ENCODE measurements at places on chromosomes 6 and 20. TPM values are rescaled to one million over a fixed set of nuclear protein-coding genes. Genes with fewer than 3 reads are reported as not detected.

- DNase-seq = no peak
These were observed 34.2 kb downstream of the MAFB start for GRCh38 chr20:40654876-40655275.

DNA sequence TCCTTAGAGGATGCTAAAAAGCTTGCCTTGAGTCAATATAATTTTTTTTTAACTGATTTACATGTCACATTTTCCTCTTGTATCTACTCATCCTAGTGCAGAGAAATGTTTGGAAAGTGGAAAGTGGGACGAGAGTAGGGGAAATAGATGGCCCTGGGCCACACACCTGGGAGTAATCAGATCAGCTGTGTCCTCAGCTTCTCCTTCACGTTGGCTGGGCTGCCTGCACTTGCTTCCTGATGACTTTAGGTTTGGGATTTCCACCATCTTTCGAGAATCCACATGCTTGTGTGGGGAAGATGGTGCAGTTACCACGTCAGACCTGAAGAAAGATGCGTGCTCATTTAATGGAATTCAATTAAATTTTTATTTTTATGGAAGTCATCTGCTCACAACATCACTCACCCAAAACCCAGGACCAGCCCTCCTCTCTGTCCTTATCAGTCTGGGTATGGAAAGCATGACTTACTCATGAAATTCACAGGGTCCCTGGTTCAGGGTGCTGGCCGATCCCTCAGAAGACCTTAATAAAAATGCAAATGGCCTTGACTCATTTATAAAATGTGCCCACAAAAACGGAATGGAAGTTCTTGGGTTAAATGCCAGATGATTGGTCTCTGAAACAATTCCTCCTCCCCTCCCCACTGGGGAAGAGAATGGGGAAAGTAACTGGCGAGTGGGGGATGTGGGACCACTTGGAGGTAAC is 74.5 kb upstream of the TIAM2 start:
- no peak for DNase-seq

DNA sequence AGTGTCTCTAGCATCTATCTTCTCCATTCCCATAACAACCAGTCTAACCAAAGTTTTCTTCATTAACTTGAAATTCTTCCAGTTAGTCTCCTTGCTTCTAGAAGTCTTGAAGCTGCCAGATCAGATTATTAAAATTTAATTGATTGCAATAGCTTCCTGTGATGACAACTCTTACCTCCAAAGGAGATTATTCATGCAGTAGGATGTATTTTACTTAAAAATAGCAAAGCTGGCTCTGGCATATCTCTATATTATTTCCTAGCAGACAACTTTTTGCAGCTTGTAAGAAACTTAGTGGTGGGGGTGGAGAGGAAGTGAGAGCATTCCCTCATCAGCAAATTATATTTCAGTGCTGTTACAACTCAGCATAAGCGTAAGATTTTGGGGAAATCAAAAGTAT is 290.4 kb downstream of the GRIK2 start:
- DNase-seq = no peak

The MOCS3 gene
- 5.2 TPM for total RNA-seq

DNA sequence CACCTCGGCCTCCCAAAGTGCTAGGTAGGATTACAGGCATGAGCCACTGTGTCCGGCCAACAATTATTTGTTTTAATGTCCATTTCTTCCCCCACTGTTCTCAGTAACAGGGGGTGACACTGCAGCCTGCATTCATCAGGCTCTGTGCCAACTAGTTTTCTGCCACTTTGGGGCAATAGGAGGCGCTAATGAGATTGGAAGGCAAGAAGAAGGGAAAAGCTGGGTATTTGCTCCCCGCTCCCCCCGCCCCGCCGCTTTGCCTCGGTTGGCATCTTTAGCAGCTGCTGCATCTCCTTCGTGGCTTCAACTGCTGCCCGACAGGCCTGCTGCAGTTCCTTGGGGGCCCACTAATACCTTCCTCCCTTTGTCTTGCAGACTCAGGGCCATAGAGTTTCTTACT is 35.0 kb upstream of the MDGA1 start:
- peak; percentile 75 for DNase-seq

DNA sequence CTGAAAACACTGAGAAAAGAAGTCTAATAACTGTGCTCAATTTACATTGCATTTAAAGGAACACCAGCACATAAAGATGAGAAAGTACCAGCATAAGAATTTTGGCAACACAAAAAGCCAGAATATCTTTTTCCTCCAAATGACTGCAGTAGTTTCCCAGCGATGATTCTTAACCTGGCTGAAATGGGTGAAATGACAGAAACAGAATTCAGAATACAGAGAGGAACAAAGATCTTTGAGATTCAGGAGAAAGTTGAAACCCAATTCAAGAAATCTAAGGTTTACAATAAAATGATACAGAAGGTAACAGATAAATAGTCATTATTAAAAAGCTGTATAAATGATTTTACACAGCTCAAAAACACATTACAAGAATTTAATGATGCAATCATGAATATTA is 197.0 kb upstream of the EYS start:
- DNase-seq = no peak

The CAP2 gene
- total RNA-seq = 29.8 TPM

GRCh38 chr6:63644668-63645326 is 9.2 kb downstream of the PHF3 start:
- DNase-seq = peak; percentile 56

- no peak for DNase-seq
These were observed 172.8 kb downstream of the FRK start for GRCh38 chr6:115887891-115888290.

DNA sequence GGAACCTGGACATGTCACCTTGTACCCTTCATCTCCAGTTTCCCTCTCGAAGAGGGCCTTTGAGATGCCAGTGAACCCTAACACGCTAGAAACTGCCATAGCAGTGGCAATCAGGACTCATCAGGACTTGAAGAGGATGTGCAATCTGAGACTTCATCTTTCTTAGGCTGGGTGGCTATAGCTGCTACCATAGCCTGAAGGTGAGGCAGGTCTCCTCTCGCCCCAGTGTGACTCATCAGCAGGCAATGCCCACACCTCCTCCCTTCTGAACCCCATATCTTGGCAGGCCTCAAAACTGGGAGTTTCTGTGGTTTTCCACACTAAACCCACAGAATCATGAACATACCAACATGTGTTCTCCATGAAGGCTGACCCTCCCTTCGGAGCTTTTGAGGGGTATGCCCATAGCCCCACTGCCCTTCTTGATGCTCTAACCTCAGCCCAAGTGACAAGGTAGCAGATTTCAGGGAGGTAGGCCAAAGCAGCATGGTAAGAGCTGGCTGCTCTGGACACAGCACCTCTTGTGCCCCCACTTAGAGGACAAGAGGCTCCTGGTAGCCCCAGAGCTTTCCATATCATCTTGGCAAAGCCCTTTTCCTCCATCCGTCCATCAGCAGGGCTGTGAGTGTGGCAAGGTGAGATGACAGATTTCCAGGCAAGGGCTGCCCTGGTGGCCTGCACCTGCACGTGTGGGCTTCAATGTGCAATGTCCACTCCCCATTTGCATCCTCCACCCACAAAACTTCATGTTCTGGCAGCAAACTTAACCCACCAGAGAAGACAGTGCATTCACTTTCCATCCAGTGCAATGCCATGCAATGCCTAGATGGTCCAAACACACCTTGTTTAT is 2.6 kb downstream of the BLCAP start:
- peak; percentile 31 for DNase-seq

DNA sequence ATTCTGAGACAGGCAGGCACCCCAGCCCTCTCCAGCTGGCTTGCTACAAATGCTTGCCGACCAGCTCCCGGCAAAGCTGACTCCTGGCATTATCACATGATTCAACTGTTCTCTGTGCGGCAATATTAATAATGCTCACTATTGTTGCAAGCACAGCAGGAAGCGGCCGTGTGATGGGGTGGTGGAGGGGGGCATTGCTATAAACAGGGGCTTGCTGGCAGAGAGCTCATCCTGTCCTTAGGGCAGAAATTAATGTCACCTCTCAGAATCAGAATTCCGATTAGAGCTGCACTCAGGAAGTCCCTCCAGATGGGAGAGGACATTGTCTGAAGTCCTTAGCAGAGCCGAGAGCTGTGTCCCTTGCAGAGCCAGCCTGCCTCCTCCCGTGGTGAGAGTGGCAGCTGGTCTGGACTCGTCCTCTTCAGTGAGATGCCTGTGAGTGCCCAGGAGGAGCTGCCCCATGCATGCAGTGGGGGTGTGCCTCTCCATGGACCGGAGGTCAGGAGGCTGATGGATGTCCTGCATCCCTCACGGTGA is 162.5 kb downstream of the CDH4 start:
- no peak for DNase-seq

The HDAC2 gene
- total RNA-seq = 323 TPM

The FNDC11 gene
- total RNA-seq = 2.4 TPM

DNA sequence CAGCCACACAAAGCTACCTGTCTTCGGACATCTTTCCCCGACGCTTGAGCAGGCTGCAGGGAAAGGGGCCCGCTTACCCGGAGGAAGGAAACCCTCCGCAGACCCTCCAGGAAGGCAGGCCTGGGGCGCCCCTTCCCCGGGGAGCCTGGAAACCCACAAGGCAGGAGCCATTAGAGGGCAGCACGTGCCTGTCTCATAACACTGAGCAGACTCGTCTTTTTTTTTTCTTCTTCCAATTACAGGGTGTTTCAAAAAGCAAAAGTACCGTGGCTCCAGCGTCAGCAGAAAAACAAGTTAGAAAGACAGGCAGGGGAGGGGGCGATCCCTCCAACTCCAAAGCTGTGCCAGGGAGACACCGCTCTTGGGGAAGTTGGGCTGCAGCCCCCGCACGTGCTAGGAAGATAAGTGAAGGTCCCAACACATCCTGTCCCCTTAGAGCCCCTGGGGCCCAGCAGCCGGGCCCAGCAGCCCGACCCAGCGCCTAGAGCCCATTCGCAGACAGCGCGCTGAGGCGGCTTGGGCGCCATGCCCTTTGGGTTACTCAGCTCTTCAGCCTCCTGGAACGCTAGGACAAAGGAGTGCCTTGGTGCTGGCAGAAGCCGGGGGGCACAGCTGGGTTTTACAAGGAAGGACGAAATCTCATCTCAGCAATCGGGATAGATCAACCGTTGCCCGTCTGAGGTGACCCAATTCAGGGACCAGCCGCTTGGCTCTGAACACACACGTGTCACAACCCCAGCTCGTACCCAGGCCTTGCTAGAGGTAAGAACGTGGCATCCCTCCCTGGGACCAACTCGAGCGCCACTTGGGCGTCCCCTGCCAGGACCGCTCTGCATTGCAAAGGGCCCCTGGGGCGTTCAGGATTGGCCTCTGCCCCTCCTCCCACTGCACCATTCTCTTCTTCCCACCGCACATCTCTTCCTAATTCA is 136.3 kb downstream of the LY86 start:
- DNase-seq = peak; percentile 92

The HLA-DRB5 gene
- 1.9 TPM for total RNA-seq

DNA sequence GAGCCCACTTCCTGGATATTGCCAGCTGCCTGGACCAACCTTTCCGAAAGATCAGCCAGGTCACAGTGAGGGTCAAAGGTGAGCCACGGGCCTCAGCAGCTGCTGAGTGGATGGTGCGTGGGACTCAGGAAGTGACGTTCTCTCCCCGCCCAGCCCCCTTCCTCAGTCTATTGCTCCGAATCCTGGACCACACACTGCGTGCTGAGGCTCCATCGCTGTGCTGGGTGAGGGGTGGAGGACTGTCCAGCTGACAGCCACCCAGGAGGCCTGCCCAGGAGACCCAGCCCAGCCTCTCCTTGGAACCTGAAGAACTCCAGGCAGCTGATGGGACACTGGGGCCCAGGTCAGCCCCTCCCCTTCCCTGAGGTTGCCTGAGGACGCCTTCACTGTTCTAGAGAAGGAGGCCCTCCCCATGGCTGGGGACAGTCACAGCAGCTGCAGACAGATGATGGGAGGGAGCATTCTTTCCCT is 94.4 kb upstream of the CD93 start:
- no peak for DNase-seq

GRCh38 chr6:84669945-84670344 is 94.5 kb downstream of the TBX18 start:
- DNase-seq = no peak

DNA sequence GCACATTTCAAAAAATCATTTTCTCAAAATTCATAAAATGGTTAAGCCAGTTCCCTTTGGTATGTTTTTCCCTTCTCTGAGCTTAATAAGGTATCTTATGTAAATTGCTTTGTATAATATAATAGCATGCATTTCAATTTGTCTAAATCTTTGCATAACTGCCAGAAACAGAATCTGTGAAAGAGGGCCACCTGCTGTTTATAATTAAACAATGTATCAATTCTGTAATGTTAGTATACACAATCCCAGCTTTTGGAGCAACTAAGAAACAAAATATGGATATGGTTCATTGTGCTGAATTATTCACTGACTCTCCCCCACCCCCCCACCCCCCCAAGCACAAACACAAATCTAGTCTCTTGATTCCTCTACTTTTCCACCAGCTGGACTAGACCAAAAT is 54.8 kb downstream of the GPX5 start:
- DNase-seq = no peak

DNA sequence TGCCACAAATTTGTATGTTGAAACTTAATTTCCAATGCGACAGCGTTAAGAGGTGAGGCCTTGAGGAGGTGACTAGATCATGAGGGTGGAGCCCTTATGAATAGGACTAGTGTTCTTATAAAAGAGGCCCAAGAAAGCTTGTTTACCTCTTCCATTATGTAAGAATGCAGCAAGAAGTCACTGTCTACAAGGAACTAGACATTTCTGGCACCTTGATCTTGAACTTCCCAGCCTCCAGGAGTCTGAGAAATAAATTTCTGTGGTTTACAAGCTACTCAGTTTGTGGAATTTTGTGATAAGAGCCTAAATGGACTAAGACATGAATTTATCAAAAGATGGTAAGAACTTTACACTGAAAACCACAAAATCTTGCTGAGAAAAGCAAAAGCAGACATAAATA is 173.6 kb upstream of the SGK1 start:
- no peak for DNase-seq

GRCh38 chr6:119543332-119543731 is 193.8 kb upstream of the MAN1A1 start:
- DNase-seq = no peak

- no peak for DNase-seq
These were observed 10.5 kb downstream of the PRDM13 start for GRCh38 chr6:99617131-99617530.

- peak; percentile 77 for DNase-seq
These were observed 1.1 kb upstream of the OPN5 start for GRCh38 chr6:47780510-47781356.

DNA sequence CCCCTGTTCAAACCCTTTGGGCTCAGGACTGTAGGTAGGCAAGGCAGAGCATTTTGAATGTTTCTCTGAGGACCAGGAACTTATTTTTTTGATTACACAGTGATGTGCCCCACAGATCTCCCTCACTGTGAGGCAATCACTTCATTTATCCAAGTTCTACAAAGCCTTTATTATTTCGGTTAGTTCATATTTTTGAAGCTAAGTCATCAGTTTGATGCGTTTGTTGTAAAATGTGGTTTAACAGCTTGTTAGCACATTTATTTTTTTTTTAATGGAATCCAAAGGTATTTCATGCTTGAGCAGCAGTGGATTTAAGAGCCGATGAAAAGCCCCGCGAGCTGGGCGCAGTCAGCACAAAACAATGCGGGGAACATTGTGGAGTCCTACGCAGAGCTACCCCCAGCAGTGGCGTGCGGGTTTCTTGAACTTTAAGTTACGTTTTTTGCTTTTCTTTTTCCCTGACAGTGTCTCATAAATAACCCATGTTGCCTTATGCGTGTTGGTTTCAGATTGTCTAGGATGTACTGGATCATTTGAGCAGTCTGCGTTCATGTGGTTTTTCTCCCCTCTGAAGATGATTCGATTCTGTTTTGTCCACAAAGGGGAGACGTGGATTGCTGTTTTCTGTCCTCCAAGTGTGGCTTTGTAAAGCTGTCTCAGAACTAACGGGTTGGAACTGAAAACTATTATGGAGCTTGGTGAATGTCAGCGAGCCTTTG is 233.6 kb upstream of the BMP2 start:
- DNase-seq = no peak

- DNase-seq = no peak
These were observed 115.1 kb downstream of the JAG1 start for GRCh38 chr20:10558635-10559187.

The OR2B6 gene
- not detected for total RNA-seq

Data from endodermal cell (in vitro differentiated cells).